Thymus (tissue), 14 donors: ENCODE measurements at places on chromosomes 12 and 14. TPM values are rescaled to one million over a fixed set of nuclear protein-coding genes. Genes with fewer than 3 reads are reported as not detected.

The SAMD15 gene
- total RNA-seq = 1.4 TPM

DNA sequence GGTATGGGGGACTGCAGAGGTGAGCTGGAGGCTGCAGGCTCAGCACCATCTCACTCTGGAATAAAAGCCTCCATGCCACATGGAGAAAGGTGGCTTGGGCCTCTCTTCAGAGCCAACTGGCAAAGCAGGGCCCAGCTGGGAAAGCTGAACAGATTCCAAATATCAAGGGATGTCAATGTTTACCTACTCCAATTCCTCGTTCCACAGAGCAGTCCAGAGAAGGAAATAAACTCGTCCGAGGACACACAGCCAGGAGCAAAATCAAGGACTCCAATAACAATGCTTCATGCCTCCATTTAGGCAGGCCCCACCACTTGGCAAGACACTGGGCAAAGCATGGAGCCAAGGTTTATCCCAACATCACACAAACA is 36.3 kb upstream of the PNMA1 start:
- no peak for DNase-seq
- no peak overlapping the region for H3K4me3 ChIP-seq
- no peaks in the 10 kb centered on the region for H3K27me3 ChIP-seq
- peaks cover 44% of the 10 kb centered on the region for H3K4me1 ChIP-seq

The SCN8A gene
- 0.57 TPM for total RNA-seq

DNA sequence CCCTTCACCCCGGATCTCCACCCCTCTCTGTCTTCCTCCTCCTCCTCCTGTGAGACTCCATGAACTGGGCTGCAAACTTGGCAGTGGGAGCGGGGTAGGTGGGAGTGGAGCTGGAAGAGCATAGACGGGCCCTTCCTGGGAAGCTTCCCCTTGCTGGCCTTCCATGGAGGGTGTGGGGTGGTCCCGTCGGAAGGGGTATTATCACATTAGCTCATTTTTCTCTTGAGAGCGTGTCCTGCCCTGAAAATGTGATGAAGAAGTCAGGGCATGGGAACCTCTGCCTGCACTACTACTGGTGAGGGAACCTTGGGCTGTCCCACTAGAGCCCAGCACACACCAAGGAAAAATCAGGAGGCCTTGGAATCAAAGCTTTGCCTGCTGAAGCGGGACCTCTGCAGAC is 66.5 kb downstream of the CACNA1C start:
- H3K27me3 ChIP-seq = no peaks in the 10 kb centered on the region
- no peaks in the 10 kb centered on the region for H3K36me3 ChIP-seq
- no peak for DNase-seq

DNA sequence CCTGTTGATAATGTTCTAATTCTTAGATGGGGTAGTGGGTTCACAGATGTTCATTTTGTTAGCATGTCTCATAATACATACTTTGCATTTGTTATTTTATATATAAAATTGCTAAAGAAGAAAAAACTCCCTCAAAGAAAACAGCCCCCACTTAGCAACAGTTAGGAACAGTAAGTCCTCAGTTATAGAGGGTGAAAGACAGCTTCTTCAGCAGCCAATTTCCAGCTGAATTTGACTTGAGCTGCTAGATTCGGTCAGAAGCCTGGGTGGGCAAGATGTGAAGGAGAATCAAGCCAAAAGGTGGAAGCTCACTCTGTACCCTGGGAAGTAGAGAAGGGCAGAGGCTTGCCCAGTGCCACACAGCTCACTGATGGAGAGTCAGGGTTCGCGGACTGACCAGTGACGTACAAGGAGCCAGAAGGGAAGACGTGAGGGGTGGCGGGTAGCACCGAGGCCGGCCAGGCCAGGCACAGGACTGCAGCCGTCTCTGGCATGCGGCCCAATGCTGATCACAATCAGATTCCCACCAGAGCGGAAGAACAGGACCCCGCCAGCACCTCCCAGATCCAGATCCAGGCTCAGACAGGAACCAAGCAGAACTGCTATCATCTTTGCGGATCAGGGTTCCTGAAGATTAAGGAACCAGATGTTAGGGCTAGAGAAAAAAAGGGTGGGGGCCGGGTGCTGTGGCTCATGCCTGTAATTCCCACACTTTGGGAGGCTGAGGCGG is 30.4 kb upstream of the VWF start:
- no peak overlapping the region for H3K4me3 ChIP-seq
- no peaks in the 10 kb centered on the region for H3K36me3 ChIP-seq
- DNase-seq = no peak
- H3K27ac ChIP-seq = no peak overlapping the region
- H3K27me3 ChIP-seq = no peaks in the 10 kb centered on the region

The KERA gene
- total RNA-seq = 0.05 TPM

DNA sequence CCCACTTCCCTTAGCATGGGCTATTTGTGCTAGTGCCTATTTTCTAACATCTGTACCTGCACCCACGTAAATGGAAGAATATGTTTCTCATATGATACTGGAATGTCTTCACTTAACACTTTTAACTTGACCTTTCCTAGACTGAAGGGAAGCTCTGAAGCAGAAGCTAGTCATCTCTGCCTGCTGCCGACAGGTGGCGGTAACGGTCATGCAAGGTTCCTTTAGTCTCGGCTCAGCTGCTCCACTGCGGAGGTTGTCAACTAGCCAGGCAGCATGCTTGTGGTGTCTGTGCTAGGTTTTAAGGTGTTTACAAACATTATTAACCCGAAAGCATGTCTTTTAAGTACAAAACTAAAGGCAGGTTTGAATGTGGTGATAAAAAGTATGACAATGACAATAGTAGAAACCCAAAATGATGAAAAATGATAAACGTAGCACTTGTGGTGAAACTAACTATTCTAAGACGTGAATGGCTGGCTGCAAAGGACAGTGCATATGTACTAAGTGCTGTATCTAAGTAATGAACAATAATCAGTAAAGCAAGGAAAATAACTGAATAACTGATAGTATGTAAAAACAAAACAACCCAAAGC is 117.2 kb downstream of the GRIN2B start:
- no peaks in the 10 kb centered on the region for H3K27me3 ChIP-seq
- no peaks in the 10 kb centered on the region for H3K4me1 ChIP-seq
- no peak overlapping the region for H3K27ac ChIP-seq
- no peak overlapping the region for H3K4me3 ChIP-seq

GRCh38 chr14:23300687-23301223 is 1.9 kb downstream of the PPP1R3E start:
- peak overlapping the region; percentile 67 for H3K4me3 ChIP-seq
- H3K4me1 ChIP-seq = peaks cover 23% of the 10 kb centered on the region
- H3K36me3 ChIP-seq = peaks cover 29% of the 10 kb centered on the region
- peak overlapping the region; percentile 98 for H3K27ac ChIP-seq

The CIROP gene
- 0.05 TPM for total RNA-seq

- H3K27me3 ChIP-seq = no peaks in the 10 kb centered on the region
- peak overlapping the region; percentile 95 for H3K4me3 ChIP-seq
- H3K4me1 ChIP-seq = peaks cover 26% of the 10 kb centered on the region
- peak overlapping the region; percentile 42 for H3K27ac ChIP-seq
- peaks cover 8% of the 10 kb centered on the region for H3K36me3 ChIP-seq
Measured at GRCh38 chr12:56190695-56191155, 1.4 kb upstream of the SMARCC2 start.

- H3K27ac ChIP-seq = no peak overlapping the region
- no peak for DNase-seq
- H3K4me1 ChIP-seq = no peaks in the 10 kb centered on the region
- H3K4me3 ChIP-seq = no peak overlapping the region
Measured at GRCh38 chr12:117809509-117809908, 159.3 kb downstream of the KSR2 start.

The AICDA gene
- total RNA-seq = 0.42 TPM

- no peak overlapping the region for H3K4me3 ChIP-seq
- peak overlapping the region; percentile 87 for H3K27ac ChIP-seq
- no peaks in the 10 kb centered on the region for H3K36me3 ChIP-seq
- H3K27me3 ChIP-seq = no peaks in the 10 kb centered on the region
- DNase-seq = peak; percentile 63
Measured at GRCh38 chr12:26867080-26867479, 34.1 kb upstream of the ITPR2 start.

GRCh38 chr14:69664865-69665526 is 53.6 kb downstream of the SUSD6 start:
- DNase-seq = no peak
- H3K27ac ChIP-seq = no peak overlapping the region
- H3K4me3 ChIP-seq = no peak overlapping the region
- H3K27me3 ChIP-seq = no peaks in the 10 kb centered on the region
- peaks cover 3% of the 10 kb centered on the region for H3K36me3 ChIP-seq

GRCh38 chr14:34256223-34256622 is 205.8 kb downstream of the SPTSSA start:
- H3K4me3 ChIP-seq = no peak overlapping the region
- H3K36me3 ChIP-seq = no peaks in the 10 kb centered on the region
- DNase-seq = no peak
- H3K27ac ChIP-seq = no peak overlapping the region
- H3K27me3 ChIP-seq = no peaks in the 10 kb centered on the region
- H3K4me1 ChIP-seq = no peaks in the 10 kb centered on the region

DNA sequence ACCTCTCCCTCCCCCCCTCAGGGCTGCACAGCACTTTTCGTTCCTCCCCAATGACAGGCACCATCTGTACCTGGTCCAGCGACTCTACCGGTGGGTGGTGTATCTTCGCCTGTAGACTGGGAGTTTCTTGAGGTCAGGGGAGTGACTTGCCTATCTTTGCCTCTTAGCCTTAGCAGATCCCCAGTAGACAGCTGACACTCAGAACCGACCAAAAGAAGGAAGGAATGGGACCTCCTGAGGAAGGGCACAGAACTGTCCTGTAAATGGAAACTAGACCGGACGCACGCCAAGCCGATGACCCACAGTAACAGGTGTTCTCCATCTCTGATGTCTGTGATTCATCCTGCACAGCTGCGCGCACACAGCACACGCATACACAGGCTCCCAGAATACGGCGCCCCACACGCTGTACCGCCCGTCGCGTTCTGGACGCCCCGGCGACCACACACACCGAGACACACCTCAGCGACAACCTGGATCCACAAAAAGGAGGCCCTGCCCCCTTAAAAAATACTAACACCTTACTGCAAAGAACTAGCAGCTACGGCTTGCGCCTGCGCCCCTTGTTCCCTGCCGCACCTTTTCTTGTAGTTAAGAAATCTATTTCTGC is 673 bp upstream of the TTC9 start:
- H3K27ac ChIP-seq = peak overlapping the region; percentile 60
- peaks cover 32% of the 10 kb centered on the region for H3K27me3 ChIP-seq
- no peaks in the 10 kb centered on the region for H3K36me3 ChIP-seq
- H3K4me3 ChIP-seq = peak overlapping the region; percentile 44
- H3K4me1 ChIP-seq = peaks cover 29% of the 10 kb centered on the region

DNA sequence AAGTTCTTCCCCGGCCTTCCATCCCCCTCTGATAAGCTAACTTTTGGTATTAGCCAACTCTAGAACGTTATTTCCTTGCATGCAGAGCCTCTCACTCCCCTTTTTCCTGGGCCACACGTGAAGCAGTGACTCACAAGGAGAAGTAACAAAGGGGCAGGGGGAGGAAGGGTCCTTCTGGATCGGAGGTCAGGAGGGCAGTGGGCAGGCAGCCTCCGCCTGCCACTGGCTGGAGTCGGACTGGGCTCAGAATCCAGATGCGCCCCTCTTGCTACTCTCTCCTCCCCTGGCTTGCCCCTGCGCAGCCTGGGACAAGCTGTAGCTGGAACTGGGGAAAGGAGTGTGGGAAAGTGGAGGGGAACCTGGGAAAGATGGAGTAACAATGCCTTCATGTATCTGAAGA is 55.0 kb downstream of the TPCN1 start:
- H3K4me3 ChIP-seq = no peak overlapping the region
- H3K36me3 ChIP-seq = peaks cover 24% of the 10 kb centered on the region
- no peak overlapping the region for H3K27ac ChIP-seq
- H3K27me3 ChIP-seq = no peaks in the 10 kb centered on the region
- peaks cover 26% of the 10 kb centered on the region for H3K4me1 ChIP-seq

GRCh38 chr14:57560681-57561080 is 67.0 kb upstream of the CCDC198 start:
- no peak overlapping the region for H3K4me3 ChIP-seq
- no peaks in the 10 kb centered on the region for H3K4me1 ChIP-seq
- no peaks in the 10 kb centered on the region for H3K36me3 ChIP-seq
- no peaks in the 10 kb centered on the region for H3K27me3 ChIP-seq
- H3K27ac ChIP-seq = no peak overlapping the region
- no peak for DNase-seq

GRCh38 chr12:87943023-87943422 is 86.2 kb downstream of the C12orf50 start:
- no peaks in the 10 kb centered on the region for H3K27me3 ChIP-seq
- no peaks in the 10 kb centered on the region for H3K36me3 ChIP-seq
- no peak overlapping the region for H3K4me3 ChIP-seq
- no peak overlapping the region for H3K27ac ChIP-seq

- no peaks in the 10 kb centered on the region for H3K27me3 ChIP-seq
- peak overlapping the region; percentile 92 for H3K27ac ChIP-seq
- H3K4me1 ChIP-seq = peaks cover 22% of the 10 kb centered on the region
- peak; percentile 81 for DNase-seq
- no peak overlapping the region for H3K4me3 ChIP-seq
Measured at GRCh38 chr12:92593734-92594402, 108.9 kb upstream of the PLEKHG7 start.

GRCh38 chr12:122381021-122381420 is 41.4 kb downstream of the CLIP1 start:
- no peak overlapping the region for H3K27ac ChIP-seq
- H3K4me3 ChIP-seq = no peak overlapping the region
- H3K4me1 ChIP-seq = no peaks in the 10 kb centered on the region
- no peaks in the 10 kb centered on the region for H3K27me3 ChIP-seq

DNA sequence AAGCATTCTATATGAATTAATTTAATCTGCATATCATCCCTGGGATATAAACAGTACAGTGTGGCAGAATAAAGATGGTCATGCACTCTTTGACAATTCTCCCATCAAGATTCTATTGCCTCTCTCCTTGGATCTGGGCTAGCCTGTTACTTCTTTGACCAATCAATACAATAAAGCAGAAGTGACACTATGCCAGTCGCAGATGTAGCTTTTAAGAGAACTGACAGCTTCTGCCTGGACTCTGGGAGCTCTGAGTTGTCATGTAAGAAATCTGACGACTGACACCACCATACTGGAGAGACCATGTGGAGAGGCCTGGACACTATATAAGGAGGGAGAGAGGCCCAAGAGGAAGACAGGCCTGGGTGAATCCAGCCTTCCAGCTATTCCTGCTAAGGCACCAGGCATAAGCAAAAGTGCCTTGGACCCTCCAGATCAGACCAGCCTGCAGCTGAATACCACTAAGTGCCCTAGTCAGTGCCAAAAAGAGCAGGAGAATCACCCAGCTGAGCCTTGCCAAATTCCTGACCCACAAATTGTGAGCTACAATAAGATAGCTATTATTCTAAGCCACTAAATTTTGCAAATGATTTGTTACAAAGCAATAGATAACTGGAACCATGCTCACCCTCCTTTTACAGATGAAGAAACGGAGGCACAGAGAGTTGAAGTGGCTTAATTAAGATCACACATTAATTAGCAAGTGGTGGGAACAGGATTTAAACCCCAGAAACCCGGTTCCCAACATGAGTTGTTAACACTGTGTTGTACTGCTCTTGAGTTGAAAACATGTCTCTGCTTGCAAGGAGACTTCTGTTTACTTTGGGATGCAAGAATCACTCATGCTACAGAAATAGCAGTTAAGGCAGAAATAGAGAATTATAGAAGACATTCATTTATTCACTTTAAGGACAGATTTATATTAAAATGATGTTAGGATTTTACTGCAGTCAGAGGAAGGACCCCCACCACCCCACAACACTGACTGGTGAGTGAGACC is 84.6 kb downstream of the RIN3 start:
- no peak overlapping the region for H3K4me3 ChIP-seq
- H3K36me3 ChIP-seq = peaks cover 6% of the 10 kb centered on the region
- DNase-seq = no peak
- peaks cover 17% of the 10 kb centered on the region for H3K4me1 ChIP-seq

- DNase-seq = no peak
- H3K4me3 ChIP-seq = peak overlapping the region; percentile 13
- peak overlapping the region; percentile 64 for H3K27ac ChIP-seq
- peaks cover 8% of the 10 kb centered on the region for H3K27me3 ChIP-seq
Measured at GRCh38 chr14:105859717-105860614, 333.6 kb downstream of the TMEM121 start.

The MYO1H gene
- under 0.01 TPM for total RNA-seq

The TAS2R9 gene
- total RNA-seq = not detected
